Stimulated activated CD4-positive, alpha-beta T cell treated with anti-CD3 and anti-CD28 coated beads, Interleukin-2, amount 100 ng/mL, for 24 hours (primary cell): ENCODE measurements at places on chromosomes 6 and 20.

DNA sequence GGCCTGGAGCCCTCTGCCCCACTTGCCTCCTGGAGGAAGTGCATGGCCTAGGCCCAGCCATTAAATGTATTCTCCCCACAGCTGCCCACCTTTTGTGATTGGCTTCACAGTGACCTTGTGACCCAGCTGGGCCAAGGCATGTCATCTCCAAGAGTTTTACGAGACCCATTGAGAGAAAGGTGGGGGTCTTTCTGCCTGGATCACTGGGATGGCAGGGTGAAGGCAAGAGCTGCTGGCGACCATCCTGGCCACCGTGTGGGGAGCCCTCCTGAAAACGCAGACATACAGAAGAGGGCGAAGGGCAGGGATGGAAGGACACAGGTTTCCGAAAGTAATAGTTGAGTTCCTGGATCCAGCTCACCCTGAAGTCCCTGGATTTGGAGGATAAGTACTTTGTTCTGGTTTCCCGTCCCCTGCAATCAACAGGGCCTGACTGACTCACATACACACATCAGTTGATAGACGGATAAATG is 12.3 kb upstream of the SPO11 start:
- no peak for DNase-seq

DNA sequence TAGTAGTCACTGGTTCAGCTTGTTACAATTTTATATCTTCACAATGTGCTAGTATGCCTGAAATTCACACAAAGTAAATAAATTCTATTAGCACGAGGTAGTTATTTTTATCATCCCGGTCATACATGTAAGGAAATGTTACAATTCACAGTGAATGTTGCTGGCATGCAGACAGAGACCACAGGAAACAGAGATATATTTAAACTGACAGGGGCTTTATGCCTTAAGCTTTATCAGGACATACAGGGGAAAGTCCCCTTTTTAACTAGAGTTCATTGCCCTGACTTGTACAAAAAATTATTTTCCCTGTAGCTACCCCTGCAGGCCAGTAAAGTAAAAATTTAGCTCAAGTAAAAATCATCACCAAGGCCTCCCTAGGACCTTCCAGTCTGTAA is 712.0 kb upstream of the NRSN1 start:
- DNase-seq = no peak

DNA sequence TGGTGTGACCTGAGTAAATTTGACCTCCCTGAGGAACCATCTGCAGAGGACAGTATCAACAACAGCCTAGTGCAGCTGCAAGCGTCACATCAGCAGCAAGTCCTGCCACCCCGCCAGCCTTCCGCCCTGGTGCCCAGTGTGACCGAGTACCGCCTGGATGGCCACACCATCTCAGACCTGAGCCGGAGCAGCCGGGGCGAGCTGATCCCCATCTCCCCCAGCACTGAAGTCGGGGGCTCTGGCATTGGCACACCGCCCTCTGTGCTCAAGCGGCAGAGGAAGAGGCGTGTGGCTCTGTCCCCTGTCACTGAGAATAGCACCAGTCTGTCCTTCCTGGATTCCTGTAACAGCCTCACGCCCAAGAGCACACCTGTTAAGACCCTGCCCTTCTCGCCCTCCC is 24.3 kb downstream of the GTSF1L start:
- no peak for DNase-seq

- no peak for DNase-seq
Observed at GRCh38 chr20:52500157-52500556, 308.6 kb upstream of the ZFP64 start.

DNA sequence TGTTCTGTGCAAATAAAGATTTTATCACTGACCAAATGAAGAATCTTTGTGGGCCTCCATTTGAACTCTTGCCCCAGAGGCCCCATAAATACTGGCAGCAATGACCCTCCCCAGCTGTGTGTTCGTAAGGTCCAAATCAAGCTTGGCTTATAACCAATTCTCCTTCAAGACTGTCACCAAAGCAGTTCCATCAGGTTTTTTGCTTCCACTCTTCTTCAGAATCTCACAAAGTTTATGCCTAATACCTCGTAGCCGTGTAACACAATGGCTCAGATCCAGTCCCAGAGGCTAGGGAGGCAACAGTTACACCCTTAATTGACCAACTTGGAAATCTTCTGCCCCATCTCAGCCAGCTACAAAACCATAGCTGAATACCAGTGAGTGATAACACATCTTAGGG is 120.5 kb downstream of the HIVEP2 start:
- no peak for DNase-seq

DNA sequence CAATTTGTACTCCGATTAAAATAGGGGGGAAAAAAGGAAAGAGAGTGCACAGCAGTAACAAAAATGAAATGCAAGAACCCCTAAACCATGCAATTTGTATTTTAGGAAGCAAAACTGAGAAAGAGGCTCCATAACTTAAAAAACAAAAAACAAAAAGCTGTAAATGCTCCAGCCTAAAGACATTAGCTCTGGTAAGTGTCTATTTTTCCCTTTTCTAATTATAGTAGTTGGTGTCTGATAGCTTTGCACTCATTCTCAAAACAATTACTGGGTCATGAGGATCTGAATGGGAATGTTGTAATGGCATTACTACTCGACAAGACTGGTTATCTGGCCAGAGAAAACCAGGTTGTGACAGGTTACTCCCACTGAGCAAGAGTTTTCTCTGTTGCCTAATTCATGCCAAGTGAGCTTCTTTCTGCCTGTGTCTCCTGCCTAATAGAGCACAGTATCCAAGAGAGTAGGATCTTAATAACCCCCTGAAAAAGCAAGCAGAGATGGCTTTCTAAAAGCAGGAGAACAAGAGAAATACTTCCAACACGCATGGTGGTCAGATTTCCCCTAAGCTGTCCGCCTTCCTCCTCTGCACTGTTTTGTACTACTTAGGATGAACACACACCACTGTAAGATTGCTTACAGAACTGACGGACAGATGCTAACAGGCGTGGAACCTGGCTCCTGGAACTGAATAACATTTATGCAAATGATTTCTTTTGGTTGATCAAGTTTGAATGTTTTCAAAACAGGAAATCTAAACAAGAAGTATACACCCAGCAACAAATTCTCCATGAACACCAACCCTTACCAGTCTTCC is 86.4 kb downstream of the FKBP5 start:
- DNase-seq = no peak

- DNase-seq = no peak
Observed at GRCh38 chr20:58695895-58696375, 3.3 kb downstream of the NPEPL1 start.

- no peak for DNase-seq
Observed at GRCh38 chr6:146090474-146090873, 61.6 kb downstream of the GRM1 start.

DNA sequence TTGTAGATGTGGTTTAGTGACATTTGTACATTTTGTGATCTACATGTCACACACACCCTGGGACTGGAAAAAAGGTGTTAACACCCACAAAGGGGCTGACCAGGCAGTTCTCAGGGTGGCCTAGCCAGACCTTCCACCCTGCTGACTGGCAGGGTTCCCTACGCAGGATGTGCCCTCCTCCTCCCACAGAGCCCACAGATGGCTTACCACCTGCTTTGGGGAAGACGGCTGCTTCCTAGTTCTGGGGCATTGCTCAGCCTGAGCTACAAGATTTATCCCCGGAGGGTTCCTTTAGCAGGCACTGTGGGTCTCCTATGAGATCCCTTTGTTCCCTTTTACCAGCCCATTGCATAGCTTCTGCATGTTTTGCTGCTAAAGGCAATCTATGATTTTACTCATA is 35.1 kb downstream of the SNAP25 start:
- no peak for DNase-seq

- no peak for DNase-seq
Observed at GRCh38 chr6:42424906-42425474, 26.7 kb downstream of the TRERF1 start.

GRCh38 chr6:160393891-160394653 is 45.9 kb downstream of the SLC22A3 start:
- no peak for DNase-seq

GRCh38 chr6:39152262-39152661 is 37.3 kb upstream of the SAYSD1 start:
- DNase-seq = no peak

GRCh38 chr6:24441599-24441904 is 38.8 kb downstream of the MRS2 start:
- DNase-seq = no peak
